ENCODE measurements at places on chromosomes 2 and 18.

DNA sequence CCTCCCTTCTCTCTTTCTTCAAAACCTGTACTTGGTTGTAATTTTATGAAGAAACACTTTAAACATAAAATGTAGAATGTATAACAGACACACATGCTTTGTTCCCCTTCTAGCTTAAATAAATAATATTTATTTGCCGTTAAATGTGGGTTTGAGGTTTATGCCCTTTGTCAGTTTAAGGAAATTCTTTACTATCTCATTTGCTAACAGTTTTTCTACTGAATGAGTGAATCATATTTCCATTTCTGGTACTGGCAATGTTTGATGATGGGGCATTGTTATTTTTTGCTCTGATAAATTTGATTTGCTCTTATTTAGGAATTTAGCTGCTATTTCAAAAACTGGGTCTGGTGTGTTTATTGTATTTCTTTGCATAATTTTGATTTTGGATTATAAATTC, 555.6 kb downstream of the CCDC85A start:
- DNase-seq, result no peak

DNA sequence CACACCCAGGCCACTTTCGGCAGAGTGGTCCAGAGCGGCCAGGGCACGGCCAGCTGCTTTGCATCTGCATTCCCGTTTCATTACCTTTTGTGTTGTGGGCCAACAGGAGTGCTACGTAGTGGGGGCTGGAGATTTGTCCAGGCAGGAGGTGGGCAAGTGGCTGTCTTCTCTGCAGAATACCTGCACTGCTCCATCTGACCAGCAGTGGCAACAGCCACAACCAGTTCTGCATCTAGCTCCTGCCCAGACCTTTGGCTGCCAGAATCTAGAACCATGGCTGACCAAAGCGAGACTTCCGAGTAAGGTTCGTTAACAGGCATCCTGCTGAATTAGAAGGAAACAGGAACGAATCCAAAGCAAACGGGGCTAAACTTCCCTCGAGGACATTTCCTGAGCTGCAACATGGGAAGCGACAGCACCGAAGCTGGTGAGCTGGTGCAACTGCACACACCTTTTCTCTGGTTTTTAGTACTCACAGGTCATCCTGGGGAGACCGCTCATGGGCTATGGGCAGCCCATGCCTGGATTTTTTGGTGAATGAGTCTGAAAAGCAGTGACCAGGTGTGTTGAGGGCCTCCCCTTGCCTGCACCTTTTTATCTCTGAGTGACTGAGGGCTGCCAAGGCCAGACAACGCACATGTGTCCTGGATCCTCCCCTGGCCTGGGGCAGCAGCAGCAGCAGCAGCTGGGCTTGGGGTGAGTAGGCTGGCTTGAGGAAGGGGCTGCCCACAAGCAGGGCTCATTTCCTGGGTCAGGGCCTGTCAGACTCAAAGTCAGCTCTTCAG, 10.5 kb downstream of the GDF7 start:
- no peak for DNase-seq

GRCh38 chr18:36756242-36756641, 72.6 kb downstream of the TPGS2 start:
- DNase-seq, result no peak

DNA sequence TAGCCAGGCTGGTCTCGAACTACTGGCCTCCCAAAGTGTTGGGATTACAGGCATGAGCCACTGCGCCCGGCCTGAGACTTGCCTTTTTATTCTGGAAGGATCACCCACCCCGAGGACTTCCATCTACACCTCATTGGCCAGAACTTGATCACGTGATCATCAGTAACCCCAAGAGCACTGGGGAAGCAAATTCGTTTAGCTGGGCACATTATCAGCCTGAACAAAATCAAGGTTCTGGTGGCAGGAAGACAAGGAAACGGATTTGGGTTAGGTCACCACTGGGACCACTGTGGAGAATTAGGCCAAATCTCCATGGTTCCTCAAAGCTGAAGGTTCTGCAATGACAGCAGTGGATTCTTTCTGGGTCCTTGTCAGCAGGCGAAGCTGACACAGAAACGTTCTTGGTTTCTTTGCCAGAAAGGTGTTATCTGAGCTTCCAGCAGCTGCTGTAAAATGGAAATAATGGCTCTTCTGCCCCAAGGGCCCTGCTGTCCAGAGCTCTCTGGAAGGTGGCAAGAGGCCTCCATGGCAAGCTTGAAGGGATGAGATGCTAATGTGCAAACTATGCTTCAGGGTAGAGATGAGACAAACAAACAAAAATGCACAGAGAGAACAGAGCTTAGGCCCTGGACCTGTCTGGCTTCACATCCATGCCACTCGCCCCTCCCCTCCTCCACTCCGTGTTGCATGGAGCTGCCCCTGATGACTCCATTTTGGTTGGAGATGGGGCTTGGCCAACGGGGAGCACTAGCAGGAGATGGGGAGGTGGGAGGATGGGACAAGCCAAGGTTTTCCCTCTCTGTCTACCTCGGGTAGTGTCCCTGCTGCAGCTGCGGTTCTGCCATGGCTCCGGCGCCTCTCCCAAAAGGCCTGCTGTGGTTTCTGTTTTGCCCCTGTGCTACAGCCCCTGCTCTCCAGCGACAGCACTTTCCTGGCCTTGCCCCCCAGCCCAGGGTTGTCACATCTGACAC, 28.4 kb downstream of the TMEM177 start:
- no peak for DNase-seq

GRCh38 chr2:12428324-12428723, 288.4 kb upstream of the TRIB2 start:
- DNase-seq, result no peak

- no peak for DNase-seq
Measured at GRCh38 chr18:78720456-78721237, 259.0 kb upstream of the SALL3 start.

DNA sequence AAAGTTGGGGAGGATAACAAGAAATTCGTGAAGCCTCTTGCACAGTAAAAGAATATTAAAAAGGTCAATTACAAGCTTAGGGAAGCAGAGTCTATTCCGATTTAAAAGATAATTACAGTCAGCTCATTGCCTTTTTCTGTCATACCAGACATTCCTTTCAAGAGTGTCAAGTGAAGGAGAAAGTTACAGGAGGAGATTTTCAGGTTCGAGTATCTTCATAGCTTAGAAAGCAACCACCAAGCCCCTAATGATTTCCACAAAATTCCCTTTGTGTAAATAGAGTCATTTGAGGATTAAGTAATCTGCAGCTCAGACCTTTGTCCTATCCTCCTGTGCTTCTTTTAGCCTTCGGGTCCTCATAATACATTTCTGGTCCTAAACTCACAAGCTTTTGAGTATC, 414.9 kb downstream of the CDH2 start:
- DNase-seq, result no peak

DNA sequence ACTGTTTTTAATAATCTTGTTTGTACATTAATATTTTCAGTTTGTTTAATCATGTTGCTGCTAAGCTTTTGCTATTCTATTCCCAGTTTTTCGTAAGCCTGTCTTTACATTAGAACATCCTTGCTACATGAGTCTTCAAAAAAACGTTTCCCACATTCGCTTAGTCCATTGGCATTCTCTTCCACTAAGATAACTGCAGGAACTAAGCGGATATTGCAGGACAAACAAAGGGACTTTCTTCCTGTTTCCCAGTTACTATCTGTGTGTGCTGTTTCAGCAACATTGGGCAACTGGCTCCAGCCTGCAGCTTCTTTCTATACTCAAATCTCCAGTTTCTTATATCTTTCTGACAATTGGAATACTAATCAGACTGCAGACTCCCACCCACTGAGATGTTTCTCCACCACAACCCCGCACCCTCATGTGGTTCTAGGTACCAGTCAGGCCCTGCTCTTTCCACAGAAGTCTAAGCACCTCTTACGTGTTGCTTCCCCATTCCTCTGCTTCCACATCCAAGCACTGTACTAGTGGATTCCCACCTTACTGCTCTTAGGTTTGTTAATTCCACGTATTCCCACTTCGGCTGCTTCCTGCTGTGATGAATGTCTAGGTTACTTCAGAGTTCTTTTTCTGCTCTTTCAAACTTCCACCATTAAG, 420.3 kb downstream of the LRRTM4 start:
- DNase-seq, result no peak

- DNase-seq, result no peak
Measured at GRCh38 chr2:164711766-164712138, 90.5 kb upstream of the GRB14 start.

DNA sequence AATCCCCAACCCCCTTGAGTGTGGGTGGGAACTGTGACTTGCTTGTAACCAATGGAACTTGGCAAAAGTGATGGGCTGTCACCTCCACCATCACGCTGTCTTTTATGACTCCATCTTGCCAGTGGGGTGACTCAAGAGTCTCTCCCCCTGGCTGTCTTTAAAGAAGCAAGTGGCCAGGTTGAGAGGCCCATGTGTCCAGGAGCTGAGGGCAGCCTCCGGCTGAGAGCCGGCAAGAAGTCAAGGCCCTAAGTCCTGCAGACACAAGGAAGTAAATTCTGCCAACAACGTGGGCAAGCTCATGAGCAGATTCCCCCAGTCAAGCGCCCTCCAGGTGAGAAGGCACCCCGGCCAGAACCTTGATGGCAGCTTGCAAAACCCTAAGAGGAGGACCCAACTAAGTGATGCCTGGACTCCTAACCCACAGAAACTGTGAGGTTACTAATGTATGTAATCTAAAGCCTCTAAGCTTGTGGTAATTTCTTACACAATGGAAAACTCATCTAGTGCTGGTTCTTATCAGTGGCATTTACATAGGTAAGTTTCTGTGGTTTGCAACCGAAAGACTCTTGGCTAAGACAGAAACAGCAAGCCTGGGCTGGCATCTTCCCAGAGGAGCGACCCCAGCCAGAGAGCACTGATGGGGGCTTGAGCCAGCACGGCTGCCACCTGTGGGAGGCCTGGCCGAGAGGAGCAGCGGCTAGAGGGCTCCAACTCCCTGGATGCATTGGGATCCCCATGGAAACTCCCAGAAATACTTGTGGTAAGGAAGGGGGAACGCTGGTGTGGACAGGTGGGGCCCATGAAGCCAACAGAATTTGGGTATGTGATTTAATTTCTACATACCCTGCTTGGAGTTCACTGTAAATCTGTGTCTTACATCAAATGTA, 49.3 kb downstream of the CIB4 start:
- no peak for DNase-seq

DNA sequence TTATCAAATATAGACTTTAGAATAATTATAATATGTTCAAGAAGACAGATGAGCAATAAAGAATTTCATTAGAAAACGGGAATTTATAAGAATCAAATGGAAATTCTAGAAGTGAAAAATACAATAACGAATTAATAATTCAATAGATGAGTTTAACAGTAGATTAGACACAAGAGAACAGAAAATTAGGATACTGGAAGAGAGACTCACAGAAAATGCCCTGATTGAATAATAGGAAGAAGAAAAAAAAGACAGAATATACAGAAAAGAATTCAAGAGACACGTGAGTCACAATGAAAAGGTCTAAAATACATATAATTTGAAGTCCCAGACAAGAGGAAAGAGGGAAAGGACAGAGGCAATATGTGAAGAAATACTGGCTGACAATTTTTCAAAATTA, 354.7 kb downstream of the CLIP4 start:
- DNase-seq, result no peak

- DNase-seq, result no peak
Measured at GRCh38 chr2:178895872-178896271, 88.6 kb upstream of the TTN start.

GRCh38 chr18:62122330-62122729, 64.5 kb downstream of the PIGN start:
- DNase-seq, result no peak

GRCh38 chr2:38080346-38080745, 4.4 kb upstream of the CYP1B1 start:
- DNase-seq, result no peak

DNA sequence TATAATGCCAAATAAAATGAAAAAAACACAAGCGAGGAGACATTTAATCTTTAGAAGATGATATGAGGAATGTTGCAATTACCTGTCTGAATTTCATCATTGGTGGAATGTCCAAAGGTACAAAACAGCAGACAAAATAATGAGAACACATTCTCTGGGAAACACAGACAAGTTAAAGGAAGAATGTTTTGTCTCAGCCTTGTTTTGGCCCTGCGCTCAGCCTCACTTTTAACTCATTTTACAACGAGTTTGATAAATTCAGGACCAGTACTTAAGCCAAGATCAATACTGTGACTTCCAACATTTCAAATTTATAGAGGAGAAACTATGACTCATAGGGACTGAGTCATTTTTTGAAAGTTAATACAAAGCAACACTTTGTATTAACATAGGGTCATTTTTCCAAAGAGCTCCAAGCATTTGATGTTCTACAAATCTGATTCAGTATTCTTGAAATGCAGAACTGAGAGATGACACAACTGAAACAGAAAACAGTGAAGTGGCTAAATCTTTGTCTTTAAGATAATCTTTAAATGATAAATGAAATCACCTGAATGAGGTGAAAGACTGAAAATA, 833.2 kb upstream of the CHAC2 start:
- no peak for DNase-seq

- no peak for DNase-seq
Measured at GRCh38 chr2:121480826-121481225, 49.9 kb upstream of the RNU4ATAC start.

DNA sequence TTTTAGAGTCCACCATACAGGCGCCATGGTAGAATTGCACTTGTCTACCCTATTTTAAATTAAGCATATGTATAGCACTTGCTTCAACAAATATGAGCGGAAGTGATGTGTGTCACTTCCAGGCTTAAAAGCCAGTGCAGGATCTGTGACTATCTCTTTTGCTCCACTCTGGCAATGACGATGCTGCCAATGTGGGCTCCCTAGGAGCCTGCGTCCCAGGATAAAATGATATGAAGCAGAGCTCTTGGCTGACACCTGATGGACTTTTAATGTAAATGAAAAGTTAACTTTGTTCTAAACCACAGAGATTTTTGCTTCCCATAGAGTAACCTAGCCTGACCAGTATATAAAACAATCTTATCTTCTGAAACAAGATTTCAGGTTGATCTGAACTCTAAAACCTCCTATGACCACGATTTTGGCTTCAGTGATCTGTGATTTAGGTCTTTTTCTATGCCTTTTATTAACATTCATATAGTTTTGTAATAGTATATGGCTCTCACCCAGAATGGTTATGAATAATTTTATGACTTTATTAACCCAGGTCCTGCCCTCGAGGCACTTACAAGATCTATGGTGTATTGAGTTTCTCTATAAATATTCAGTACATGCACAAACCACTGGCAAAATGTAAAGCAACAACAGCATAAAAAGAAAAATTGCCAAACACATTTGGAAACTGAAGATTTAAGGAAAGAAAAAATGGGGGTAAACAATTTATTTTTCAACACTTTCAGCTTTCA, 422.5 kb upstream of the PIK3C3 start:
- no peak for DNase-seq

DNA sequence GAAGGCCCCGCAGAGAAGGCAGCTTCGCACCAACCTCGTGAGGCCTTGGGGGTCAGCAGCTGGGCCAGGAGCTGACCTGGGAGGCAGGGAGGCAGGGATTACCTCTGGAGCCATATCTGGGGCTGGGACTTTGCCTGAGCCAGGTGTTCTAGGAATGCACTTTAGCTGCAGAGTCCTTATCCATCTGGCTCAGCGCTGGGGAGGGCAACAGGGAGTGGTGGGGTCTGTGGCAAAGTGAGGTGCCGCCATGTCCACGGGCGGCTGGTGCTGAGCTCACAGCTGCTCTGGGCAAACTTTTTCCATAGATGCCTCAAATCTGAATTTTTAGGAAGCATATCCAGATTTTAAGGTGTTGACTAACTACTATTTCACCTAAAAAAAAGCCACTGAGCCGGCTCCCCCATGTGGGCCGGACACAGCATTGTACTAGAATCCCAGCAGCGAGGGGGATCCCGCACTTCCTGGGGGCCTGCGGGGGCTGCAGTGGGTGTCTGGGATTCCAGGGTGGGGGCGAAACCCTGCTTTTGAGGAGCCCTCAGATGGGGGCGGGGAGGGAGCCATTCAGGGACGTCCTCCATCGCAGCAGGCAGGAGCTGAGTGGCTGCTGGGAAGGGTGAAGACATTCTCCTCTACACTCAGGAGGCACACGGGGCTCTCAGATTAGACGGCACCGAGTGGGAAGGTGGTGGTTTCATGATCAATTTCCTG, 34.6 kb downstream of the RTP5 start:
- no peak for DNase-seq
